ENCODE measurements at places on chromosomes 13 and 19.

DNA sequence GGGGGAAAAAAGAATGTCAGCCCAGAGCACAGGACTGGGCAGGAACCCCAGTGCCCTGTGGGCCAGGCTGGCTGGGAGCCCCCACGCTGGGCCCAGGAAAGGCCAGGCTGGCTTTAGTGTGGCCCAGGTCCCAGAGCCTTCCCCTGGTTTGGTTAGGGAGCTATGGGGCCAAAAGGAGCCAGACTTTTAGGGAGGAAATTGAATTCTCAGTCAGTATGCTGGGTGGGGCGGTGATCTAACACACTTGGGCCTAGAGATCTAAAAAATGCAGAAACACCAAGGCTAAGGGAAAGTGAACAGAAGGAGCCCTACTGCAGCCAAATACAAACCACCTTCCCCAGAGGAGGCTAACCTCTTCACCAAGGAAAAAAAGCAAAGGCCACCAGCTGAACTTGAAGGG lies 137.5 kb downstream of the CRYL1 start:
- no peak for DNase-seq

GRCh38 chr13:49258089-49258796 lies 10.5 kb downstream of the CDADC1 start:
- no peak for DNase-seq

DNA sequence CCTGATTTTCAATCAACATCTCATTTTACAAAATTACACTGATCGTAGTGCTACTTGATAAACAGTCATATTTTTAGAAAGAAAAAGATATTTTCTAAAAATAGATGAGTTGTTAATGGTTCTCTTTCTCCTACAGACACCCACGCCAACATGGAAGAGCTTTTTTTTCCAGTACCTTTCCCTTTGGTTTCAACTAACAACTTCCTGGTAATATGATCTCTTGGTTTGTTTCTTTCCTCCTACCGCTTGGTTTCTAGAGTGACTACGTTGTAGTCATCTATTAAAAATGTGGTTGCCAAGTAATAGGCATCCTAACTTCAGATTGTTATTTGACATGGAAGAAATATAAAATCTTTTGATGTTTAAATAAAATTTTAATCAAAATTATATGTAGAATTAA lies 189.0 kb downstream of the LACC1 start:
- DNase-seq, result no peak

DNA sequence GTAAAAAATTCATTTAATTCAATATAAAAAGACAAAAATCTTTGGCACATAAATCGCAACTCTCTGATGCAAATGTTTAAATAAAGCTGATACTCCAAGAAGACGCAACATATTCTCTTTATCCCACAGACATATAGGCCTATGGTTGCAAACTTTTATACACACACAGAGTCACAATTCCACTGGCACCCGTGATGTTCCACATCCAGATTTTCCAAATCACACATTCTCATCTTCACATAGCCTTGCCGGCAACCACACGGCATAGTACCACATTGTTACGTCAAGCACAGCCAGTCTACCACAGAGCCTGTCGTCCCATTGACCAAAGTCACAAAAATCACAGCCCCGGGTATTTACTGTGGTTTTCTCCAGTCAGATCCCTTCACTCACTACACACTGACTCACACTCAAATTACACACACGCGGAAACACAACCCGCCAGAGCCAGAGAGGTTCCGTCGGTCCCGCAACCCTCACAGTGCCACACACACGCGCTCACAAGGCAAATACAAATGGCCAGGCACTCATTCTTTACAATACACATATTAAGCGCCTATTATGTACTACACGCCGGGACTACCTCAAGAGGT lies 546 bp upstream of the ZNF546 start:
- DNase-seq, result peak; percentile 48

DNA sequence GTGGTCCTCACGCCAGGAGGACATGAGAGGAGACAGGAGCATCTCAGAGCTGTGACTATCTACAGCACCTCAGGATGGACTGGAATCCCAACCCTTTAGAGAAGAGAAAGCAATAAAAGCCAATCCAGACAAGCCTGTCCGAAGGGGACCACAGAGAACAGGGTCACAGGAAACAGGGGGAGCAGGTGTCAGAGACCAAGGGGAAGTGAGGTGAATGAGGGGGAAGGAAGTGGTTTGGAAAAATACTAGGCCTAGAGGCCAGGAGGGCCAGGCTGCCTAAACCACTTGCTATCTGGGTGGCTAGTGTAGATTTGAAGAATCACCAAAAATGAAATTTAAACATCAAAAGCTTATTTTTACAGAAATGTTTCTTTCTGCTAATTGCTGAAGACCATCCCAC lies 16.2 kb downstream of the TMTC4 start:
- DNase-seq, result no peak

DNA sequence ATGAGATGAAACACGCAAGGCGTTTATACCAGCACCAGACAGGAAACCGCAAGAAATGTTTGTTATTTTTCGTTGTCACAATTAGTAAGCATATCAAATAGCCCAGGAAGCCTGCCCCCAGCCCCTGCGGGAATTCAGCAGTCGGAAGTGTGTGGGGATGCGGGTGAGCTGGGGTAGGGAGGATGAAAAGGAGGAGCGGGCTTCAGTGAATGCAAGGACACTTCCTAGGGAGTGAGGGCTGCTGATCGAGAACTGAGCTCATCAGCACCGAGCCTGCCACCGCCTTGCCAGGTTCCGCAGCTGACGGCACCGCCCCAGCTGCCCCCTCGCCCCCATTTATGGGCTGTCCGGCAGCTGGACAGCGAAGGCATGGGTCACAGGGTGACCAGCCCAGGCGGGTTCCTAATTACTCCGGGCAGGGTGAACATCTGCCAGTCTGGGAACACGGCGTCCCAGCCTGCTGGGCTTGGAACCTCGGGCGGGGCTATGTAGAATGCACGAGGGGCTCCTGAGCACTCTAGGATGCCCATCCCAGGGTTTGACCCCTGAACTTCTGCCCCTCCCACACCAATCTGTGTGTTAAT lies 1.6 kb upstream of the BEST2 start:
- DNase-seq, result no peak

DNA sequence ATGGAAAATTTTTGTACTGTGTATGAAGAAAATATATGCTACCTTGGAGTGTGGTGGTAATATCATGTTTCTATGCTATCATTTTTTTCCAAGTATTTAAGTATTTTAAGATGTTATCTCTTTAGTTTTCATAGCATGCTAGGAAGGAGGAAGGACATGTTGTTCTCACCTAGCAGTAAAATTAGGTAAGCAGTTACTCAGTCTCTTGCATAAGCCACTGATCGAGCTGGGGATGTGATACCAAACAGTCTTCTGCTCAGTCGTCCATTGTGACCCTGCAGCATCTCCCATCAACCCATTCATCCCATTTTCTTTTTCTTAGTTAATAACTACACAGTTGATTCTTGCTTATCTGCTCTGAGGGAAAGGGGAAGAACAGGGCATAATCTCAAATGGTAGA lies 130.6 kb downstream of the KLF5 start:
- no peak for DNase-seq

DNA sequence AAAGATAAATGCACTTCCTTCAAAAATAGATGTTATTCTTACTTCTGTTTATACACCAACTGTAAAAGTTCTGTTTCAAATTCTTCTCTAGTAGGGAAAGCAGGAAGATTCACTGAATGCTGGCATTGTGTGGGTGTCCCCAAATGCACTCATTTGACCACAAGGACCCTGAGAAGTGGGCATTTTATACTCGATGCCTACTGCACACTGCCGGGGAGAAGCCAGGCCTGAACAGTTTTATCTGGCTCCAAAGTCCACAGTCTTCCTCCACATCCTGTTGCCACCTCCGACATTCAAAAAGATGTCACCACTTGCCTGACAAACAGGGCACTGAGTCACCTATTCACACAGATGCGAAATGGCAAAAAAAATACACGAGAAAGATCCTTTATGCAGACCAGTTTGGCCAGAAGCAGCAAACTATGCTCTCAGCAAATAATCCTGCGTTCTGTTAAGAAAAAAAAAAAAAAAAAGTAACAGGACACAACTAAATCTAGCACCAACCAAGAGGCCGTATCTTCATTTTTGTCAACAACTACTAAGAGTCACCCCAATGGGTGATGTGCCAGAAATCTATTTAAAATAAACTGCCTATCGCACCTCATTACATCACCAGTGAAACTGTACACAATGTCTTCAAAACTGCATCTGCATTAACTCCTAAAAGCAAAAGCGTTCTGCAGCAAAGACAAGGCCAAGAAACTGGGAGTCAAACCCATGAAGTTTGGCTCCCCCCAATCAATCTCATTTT lies 6.2 kb downstream of the ZC3H4 start:
- DNase-seq, result peak; percentile 47

DNA sequence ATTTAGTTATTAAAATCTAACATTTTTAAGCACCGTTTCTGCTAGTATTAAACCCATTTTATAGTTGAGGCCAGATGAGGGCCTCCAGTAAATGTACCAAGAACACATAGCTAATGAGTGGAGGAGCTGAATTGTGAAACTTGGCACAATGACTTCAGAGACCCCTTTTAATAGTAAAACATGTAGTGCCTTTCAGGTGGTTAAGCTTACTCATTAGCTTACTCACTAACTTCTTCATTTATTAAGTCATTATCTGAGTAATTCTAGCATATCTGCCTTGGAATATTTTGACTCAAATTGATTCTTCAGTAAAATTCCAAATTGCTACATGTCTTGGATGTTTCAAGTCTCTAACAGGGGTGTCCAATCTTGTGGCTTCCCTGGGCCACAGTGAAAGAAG lies 735.2 kb downstream of the LIG4 start:
- no peak for DNase-seq

- no peak for DNase-seq
Measured at GRCh38 chr19:27652281-27652680, 1560.7 kb downstream of the UQCRFS1 start.

- no peak for DNase-seq
Measured at GRCh38 chr13:30763786-30764413, 28.6 kb downstream of the ALOX5AP start.

GRCh38 chr13:98339684-98340425 lies 162.8 kb upstream of the RNF113B start:
- no peak for DNase-seq

DNA sequence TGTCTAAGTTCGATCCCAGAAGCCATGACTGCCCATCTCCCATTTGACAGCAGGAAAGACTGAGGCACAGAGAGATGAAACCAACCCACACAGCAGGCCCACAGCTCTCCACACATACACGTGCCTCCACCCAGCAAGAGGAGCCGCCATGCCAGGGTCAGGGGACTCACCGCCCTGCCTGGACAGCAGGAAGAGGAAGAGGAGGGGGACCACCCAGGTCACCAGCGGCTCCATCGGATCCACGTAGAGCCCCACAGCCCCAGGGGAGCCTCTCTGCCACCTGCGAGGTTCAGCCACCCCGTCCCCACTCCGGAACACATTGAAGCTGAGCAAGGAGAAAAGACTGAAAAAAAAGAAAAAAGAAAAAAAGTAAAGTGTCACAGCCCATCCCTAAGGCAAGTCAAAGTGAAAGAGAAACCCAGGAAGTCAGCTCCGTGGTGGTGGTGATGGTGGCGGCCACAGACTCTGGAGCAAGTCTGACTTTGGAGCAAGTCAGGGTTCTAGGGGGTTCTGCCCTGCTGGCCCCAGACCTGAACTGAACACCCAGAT lies at the start of gene IL12RB1:
IL12RB1 (minus strand) TSS at position 345 of the 549 bp plus-strand sequence; CDS start at position 234, 111 bp downstream.
- peak; percentile 30 for DNase-seq

DNA sequence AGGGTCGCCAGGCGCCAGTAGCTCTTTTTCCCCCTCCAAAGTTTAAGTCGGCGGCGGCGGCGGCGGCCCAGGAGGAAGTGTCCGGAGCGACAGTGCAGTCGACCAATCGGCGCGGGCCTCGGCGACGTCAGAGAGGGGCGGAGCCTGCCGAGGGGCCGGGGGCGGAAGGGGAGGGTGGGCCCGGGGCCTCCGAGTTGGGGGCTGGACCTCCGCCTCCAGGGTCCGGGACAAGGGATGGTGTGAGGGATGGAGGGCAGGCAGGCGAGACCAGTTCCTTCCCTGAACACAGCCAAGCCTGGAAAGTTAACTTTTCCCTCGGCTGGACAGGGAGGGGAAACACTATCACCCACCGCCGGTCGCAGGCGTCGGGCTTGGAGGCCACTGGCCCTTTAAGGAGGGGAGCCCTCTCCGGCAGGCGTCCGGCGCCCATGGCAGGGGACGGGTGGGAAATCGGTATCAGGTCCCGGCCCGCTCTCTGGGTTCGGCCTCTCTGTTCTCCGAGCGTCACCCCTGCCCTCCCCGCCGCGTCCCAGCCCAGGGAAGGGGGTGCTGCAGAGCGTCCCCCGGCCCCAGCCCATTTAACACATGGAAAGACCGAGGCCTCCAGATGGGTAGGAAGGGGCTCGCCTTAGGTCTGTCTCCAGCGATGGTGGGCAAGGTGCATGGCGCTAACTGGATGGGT lies at the start of gene PRKD2:
PRKD2 (minus strand) TSS at position 81 of the 682 bp plus-strand sequence. CDS start 744 bp downstream, outside the sequence.
- DNase-seq, result peak; percentile 71

DNA sequence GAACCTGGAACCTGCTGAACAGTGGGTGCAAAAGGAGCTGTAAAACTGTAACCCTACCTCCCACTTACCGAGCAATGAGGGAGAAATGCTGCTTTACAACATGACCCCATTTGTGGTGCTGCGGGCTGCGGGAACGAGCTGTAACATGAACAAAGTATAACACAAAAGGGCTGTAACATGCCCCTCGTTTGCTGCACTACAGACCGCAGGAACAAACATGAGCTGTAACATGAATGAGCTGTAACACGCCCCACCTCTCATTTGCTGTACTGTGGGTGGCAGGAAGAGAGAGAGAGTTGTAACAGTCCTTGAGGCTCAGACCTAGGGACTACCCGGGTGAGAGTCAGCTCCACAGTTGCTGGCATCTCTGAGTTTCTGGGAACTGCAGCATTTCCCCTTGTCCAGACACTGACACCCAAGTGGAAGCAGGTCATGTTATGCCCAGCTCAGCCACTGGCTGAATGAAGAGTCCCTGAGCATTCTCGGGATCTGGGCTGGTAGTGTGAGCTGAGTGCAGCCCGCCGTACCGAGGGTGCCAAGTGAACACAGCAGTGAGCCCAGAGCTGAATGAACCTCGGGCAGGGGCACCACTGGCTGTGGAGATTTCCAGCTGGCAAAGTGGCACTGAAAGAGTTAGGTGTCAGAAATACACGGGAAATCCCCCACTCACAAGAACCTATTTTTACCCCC lies 1385.3 kb upstream of the SPRY2 start:
- DNase-seq, result no peak

DNA sequence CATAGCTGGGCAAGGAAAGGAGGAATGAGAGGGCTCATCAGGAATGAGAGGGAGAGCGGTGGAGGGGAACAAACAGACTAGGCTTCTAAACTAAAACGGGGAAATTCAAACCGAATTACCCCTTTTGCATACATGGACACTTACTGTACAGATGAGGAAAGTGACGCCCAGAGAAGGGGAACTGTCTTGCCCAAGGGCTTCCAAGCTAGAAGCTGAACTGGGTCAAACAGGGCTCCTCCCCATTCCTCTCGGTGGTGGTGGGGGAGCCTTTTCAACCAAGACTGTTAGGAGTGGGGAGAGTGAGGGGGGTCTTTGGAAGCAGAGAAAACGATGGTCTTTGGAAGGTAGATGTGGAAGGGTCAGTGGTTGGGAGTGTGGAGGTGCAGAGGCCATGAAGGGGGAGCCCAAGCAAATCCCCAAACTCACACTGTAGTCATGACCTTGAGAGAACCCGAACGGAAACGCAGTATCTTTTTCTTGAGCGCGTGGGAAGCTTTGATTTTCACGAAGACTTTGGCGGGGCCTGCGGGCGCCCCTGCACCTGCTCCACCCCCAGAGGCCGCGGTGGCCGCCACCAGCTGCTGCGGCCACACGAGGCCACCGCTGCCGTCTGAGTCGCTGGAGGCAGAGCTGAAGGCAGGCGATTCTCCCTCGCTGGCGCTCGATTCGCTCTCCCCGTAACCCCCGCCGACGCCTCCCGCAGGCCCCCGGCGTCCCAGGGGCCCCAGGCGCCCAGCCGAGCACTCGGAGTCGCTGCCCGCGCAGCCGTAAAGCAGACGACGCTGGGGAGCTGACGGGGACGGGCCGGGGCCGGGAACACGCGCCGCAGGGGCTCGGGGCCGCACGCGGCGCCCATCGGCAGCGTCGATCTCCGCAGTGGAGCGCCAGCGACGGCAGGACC lies 12.3 kb upstream of the GNG8 start:
- DNase-seq, result no peak

Data from hematopoietic multipotent progenitor cell treated with erythropoietin and hydrocortisone succinate and interleukin-3 and kit ligand, for 8 days (in vitro differentiated cells).